Mucosa of descending colon (tissue), 3 donors: ENCODE measurements at places on chromosomes 7 and 10.

DNA sequence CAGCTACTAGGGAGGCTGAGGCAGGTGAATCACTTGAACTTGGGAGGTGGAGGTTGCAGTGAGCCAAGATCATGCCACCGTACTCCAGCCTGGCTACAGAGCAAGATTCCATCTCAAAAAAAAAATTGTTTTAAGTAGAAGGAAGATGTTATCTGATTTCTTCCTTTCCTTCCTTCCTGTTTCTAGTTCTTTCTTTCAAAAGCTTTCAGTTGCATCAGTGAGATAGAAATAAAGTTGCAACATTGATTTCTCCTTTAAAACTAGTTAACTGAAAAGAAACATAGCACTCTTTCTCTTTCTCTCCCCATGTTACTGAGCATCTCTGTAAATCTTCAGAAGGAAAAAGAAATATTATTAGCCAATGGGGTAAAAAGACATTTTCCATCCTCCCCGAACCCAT lies 37.5 kb downstream of the CNNM1 start:
- DNase-seq = no peak

DNA sequence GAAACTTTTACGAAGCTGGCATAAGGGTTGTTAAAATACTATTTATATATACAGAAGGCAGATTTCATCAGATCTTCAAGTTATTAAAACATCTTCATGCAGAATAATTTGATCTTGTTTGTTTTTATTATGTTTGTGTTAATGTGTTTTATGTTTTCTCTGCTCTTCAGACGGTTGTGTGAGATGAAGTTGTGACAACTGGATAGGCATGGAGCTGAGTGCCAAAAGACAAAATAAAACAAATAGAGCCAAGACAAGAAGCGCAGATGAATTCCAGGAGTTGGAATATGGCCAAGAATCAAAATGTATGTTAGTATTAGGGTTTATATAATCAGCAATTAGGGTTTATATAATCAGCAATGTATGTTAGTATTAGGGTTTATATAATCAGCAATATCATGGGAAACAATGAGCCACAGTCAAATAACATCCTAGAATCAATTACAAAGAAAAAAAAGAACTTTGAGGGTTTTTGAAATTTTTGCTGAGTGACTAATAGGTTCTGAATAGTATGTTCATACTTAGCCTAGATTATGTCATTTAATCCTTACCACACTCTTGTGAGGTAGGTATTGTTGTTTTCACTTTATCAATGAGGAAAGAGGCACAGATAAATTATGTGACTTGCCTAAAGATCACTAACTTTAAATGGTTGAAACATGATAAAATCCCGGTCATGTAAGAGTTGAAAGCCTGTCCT lies 488.0 kb upstream of the STEAP1 start:
- DNase-seq = no peak

- DNase-seq = no peak
These were observed 56.8 kb downstream of the TPST1 start for GRCh38 chr7:66261941-66262340.

- no peak for DNase-seq
These were observed 124.7 kb downstream of the LRRC18 start for GRCh38 chr10:48814933-48815332.

DNA sequence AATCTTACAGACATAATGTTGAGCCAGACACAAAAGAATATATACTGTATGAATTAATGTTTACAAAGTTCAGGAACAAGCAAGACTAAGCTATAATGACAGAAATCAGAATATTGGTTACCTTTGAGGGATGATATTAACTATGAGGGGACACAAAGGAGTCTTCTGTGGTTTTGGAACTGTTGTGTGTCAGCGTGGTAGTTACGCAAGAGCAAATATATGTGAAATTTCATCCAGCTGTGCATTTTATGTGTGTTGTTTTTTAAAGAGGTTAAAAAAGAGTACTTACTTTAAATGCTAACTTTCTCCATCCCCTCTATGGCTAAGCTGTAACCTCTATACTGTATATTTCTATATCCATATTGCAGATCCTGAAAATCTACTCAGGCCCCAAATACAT lies 14.9 kb downstream of the SLC25A28 start:
- no peak for DNase-seq

DNA sequence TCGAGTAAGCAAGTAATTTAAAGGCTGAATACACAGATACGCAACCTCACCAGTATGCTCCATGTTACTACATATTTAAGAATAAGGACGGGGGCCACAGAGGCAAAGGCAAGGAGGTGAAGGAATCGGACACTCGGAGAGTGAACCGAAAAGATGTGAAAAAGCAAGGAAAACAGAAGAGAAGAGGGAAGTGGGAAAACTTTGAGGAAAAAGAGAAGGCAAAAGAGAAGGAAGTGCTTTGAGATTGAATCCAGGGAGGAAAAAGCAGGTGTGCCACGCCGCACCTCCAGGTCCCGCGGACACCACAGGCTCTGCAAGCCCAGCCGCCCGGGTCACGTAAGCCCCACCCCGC lies 367 bp upstream of the AVL9 start:
- no peak for DNase-seq

GRCh38 chr7:85554236-85555178 lies 367.7 kb upstream of the SEMA3D start:
- DNase-seq = peak; percentile 36

DNA sequence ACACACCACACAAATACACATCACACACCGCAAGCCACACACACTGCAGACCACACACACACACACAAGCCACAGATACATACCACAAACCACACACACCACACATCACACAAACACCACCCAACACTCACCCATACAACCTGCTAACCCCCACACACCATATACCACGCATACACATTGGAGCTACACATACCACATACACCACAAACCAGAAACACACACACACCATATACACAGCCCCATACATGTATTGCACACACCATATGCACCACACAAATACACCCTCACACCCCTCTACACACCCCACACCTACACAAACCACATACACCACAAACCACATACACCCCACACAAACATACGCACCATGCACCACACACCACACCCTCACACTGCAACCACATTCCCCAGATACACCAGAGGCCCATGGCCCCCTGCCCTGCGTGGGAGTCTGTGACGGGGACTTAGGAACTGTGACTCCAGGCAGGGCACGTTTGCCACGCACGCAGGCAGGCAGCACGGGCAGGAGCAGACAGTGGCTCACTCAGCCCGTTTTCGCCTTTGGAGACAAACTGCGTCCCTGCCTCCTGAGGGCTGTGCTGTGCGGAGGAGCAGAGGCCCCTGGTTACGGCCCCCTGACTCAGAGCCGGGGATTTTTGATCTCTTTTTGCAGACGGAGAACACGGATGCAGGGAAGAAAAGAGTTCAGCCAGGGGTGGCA lies 52.6 kb downstream of the TMEM209 start:
- DNase-seq = no peak

- DNase-seq = no peak
These were observed 28.8 kb downstream of the HACD1 start for GRCh38 chr10:17588420-17588819.

GRCh38 chr10:9311702-9312499 lies 1257.4 kb downstream of the GATA3 start:
- no peak for DNase-seq

DNA sequence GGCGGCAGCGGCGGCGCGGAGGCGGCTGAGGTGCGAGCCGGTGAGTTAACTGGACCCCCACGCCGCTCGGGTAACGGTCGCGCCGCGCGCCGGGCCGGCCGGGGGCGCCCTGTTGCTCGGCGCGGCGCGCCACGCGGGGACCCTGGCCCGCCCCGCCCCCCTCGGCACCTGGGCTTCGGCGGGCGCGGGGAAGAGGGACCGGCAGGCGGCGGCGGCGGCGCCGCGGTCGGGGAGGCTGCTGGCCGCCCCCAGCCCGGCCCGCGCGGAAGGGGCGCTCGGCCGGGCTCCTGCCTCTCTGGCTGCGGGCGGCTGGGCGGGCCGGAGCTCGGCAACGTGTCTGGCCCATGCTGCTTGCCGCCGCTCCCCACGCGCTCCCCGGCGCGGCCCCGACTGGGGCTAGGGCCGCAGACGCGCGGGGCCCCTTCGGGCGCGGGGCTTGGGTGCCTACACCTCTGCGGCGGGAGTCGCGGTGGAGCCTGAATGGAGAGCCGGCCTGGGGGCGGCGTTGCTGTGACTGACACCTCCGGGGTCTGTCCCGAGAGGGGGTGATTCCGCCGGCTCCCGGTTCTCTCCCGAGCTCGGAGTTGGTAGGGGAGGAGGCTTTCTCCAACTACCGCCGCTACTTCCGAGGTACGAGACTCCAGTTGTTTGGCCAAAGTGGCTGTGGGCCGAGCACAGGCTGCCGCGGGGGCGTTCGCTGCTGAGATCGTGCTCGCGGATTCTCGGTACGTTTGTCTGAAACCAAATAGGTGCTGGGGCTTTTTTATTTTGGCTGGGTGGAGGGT lies 494 bp downstream of the PALS2 start:
- DNase-seq = peak; percentile 40

- DNase-seq = no peak
These were observed 93.4 kb downstream of the POLL start for GRCh38 chr10:101494650-101495049.

- DNase-seq = no peak
These were observed 1.4 kb downstream of the CPXM2 start for GRCh38 chr10:123890226-123890625.

DNA sequence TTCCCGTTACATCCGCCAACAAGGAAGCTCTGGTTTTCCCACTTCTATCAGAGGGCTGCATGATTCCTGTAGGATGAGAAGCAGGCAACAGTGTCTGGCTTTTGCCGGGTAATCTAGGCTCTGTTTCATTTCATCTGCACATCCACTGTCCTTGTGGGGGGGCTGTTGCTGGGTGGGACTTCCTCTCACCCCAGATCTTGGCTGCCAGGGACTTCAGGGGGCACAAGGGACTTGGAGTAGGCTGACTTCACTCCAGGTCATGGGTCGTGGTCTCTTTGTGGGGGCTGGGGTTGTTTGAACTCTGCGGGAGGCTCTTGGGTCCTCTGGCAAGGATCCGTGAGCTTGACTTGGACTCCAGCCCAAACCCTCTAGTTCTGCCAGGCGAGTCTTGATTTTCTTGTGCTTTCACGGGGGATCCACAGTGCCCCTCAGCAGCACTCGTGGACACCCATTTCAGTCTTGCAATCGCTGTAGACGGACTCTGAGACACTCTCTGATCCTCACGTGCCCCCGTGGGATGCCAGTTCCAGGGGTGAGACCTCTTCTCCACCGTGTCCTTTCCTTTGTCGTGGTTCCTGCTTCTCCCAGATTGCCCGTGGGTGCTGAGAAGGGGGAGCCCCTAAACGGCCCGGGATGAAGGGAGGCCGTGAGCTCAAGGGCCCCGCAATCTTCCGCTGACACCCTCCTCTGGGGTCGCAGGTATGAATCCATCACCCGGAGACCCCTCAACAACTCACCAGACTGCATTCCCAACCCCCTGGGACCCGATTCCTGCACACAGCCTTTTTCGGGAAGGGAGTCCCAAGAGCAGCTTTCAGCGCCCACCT lies 21.4 kb upstream of the ZNF273 start:
- DNase-seq = no peak

- DNase-seq = no peak
These were observed 94.1 kb upstream of the ZNF800 start for GRCh38 chr7:127486654-127487053.

DNA sequence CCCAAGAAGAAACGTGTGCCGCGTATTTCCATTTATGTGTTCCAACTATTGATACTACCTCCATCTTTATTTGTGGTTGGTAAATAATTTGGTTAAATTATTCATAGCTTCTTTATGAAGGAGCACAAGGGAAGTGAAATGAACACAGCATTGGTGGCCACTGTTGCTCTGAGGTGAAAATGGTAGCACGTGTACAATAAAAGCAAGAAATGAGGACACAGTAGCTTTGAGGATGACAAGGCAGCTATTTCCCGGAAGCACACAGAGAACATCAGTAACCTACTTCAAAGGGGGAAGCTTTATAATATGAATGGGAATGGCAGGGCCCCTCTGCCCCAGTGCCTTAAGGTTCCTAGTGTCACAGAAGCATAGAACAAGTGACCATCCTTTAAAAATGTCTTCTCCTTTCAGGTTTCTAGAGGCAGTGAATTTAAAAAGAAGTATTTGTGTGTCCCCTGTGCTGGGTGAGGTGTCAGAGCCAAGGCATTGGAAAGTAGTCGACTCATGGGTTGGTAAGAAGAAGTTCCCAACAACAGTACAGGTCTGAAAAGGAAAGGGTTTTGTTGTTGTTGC lies 78.8 kb downstream of the SGMS1 start:
- DNase-seq = no peak

DNA sequence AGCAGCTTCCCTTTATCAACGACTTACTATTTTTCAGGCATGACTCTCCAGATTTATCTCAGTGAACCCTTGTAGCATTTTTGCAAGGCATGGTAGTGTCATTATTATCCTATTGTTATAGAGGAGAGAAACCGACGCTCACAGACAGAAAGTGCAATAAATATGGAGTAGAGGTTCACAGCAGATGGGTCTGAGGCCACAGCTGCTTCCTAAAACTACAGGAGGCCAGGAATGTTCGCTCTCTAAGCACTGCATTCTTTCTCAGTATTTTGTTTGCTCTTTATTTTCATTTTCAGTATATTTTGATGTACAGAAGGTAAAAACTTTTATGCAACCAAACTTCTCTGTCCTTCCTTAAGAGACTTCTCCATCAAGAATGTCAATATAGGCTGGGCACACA lies 4.5 kb upstream of the AEBP1 start:
- DNase-seq = no peak

DNA sequence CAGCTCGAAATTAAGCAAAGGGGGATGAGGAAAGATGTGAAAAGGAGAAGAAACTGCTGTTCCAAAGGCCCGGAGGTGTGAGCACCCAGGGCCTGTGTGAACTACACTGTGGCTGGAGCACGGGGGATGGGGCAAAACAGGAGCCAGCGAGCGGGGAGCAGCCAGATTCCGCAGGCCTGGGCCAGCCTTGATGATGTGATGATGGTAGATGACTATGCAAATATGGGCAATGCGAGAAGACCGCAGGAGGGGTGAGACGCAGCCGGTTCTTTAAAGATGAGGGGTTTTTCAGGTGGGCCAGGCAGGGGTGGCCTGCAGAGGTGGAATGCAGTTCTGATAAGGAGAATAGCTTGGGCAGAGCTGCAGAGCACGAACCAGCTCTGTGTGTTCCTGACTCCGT lies 61.5 kb downstream of the LANCL2 start:
- DNase-seq = no peak

DNA sequence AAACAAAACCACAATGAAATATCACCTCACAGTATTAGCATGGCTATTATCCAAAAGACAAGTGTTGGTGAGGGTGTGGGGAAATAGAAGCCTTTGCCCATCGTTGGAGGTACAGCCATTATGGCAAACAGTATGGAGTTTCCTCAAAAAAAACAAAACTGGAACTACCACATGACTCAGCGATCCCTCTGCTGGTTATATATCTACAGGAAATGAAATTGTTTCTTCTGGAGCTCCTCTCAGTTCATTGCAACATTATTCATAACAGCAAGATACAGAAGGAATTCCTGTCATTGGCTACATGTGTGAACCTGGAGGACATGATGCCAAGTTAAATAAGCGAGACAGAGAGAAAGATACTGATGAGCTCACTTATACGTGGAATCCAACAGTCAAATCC lies 2.4 kb upstream of the UBE3C start:
- DNase-seq = no peak

- no peak for DNase-seq
These were observed 65.4 kb downstream of the FANK1 start for GRCh38 chr10:125961743-125962142.
